ENCODE measurements at places on chromosomes 6 and 20.

DNA sequence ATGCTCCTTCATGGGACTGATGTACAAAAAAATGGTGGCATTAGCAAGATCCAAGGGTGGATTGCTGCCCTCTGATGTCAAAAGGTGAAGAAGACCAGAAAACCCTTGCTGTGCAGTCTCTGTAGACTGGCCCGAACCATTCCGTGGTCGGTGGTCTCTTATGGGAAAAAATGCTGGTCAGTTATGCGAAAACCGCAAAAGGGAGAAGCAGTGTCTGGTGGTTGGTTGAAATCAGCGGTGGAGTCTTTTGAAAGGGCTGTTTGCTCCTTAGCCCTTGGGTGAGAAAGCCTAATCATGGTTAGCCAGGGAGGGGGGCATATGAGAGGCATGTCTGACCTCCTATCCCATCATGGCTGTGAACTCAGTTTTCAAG, 108.1 kb downstream of the DTNBP1 start:
- no peak for DNase-seq

- DNase-seq, result no peak
Observed at GRCh38 chr6:135535989-135536414, 38.5 kb upstream of the AHI1 start.

DNA sequence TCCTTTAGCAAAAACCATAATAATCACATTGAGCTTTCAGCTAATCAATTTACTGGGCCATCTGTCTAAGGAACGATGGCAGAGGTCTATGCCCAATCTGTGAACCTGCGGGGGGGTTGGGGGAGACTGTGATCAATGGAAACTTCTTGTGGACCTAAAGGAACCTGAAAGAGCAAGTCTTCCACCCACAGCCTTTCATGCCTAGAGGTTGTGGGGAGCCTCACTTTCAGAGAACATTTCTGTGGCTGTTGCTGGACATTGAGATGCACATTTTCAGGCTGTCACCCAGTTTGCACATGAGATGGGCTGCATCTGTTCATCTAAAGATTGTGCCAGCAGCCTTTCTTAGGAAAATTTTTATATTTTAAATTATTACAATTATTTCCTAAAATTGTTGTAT, 310.0 kb upstream of the SPTLC3 start:
- no peak for DNase-seq

DNA sequence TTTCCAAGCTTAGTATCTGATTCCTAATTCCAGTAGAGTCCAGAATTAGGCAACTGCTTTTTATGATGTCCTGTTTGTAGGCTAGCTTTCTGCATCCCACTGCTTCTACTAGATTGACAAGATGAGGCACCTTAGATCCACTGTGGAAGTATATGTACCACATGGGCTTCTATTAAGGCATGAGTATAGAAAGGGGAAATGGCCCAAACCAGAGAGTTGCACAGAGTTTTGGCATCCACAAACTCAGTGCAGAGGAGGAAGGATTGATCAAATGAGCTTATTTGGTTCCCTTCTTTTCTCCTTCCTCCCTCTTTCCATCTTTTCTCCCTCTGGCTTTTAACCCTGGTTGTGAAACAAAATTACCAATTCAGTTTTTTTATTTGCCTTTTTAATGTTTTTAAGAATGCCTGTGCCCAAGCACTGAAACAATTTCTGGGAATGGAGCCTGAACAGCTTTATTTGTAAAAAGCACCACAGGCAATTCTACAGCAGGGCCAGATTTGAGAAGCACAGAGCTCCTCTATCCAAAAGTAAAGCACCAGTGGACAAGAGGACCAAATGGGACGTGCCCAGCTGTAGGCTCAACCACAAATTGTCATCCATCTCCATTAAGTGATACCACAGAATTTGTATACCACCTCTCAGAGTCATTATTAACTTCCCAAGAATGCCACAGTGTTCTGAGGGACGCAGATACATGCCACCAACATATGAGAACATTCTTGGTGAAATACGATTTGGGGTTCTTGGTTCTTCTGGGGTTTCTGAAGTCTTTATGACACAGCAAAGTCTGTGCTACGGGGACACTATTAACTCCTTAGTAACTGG, 969.1 kb downstream of the KIF16B start:
- DNase-seq, result no peak

DNA sequence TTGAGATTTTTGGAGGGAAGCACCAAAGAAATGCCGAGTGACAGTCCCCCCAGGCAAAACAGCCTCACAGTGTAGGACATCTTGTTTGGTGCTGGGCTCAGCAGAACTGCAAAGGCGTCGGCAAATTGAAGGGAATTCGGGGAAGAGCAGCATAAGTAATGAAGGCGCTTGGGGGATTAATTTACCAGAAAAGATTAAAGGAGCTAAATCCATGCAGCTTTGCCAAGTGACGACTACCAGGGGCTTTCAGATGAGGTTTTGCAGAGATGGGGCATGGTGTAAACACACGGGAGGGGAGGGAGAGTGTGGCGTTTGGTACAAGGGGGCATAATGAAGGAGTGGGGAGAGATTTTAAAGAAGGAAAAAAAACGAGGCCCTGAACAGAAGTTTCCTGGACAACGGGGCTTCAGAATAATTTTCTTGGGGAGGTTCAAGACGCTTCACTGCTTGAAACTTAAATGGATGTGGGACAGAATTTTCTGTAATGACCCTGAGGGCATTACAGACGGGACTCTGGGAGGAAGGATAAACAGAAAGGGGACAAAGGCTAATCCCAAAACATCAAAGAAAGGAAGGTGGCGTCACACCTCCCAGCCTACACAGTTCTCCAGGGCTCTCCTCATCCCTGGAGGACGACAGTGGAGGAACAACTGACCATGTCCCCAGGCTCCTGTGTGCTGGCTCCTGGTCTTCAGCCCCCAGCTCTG, 45.4 kb upstream of the CDH22 start:
- no peak for DNase-seq

GRCh38 chr6:169813969-169814368, 62.5 kb downstream of the ERMARD start:
- DNase-seq, result no peak

GRCh38 chr20:4836473-4836872, 114.8 kb downstream of the PRND start:
- no peak for DNase-seq

DNA sequence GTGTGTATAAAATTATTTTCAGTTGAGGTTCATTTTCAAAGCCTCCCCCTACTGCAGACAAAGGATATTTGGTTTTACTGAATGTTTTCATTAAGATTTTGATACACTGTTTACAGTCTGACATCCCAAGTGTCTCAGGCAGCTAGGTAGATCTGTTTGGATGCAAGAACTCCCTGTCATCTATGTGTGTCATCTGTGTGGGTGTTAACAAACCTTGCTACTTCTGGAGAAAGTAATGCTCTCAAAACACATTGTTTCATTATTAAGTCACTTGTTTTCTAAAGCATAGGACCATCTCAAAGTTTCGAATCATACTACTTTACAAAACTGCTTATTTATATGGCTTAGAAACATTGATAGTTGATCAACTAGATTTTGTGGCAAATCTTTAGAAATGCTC, 114.5 kb upstream of the TMEM170B start:
- no peak for DNase-seq

DNA sequence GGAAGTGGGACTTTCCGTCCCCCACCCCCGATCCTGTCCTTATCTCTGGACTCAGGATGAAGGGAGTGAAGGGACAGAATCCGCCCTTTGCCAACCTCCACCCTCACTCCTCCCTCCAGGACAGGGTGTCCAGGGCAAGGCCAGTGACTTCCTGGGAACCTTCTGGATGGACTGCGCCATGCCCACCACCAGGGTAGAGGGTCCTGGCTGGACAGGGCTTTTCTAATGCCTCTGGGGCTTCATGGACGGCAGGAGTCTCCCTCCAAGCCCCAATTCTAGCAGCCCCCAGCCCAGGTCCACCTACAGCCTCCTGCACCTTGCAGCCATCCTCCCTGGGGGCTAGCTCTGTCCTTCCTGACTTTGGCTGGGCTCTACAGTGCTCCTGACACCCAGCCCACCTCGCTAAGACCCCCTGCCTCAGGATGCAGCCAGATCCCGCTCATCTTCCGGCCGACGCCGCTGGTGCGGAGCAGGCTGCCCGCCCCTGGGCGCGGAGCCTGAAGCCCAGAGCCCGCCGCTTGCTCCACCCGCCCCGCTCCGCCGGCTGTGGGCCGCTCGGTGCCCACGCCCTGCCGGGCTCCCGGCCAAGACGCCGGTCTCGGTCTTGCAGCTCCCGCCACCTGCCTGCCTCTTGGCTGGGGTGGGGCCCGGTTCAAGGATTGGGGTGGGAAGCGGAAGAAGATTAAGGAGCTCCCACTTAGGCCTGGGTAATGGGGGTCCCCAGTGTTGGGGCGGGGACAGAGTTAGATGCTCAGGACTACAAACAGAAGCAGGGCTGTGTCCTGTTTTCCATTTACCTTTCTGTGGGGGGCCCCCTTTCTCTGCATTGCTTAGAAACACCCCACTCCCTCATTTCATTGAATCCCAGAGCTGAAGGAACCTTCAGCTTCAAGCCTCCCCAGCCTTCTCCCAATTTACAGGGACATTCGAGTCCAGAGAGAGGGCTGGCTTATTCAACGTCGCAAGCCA, 72.8 kb downstream of the MDGA1 start:
- no peak for DNase-seq

- DNase-seq, result no peak
Observed at GRCh38 chr6:3247255-3248146, 11.2 kb upstream of the PSMG4 start.

- no peak for DNase-seq
Observed at GRCh38 chr6:116529466-116530290, 15.8 kb downstream of the TRAPPC3L start.

GRCh38 chr20:48102931-48103660, 317.8 kb upstream of the SULF2 start:
- no peak for DNase-seq

DNA sequence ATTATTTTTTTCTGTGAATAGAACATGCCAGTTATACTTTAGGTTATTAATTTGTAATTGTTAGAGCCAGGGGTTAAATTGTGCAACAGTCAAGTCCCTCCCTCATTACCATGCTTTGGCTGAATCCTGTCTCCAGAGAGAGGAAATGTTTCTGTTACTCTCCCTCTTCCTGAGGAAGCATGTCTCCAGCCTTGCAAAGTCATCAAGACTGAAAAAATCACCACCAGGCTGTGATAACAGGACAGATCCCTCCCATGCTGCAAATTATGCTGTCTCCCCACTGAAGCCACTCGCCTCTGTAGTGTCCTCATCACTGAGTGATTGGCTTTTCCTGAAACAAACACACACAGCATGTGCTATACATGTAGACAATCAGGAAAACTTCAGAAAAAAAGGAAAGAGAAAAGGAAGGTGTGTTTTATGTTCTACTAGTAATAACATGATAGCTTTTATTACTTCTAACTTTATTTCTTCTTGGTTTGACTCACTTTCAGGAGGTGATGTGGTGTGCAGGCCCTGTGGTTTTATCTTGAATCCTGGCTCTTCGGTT, 290.0 kb upstream of the JAG1 start:
- no peak for DNase-seq

GRCh38 chr6:42028234-42029061, 21.9 kb upstream of the TAF8 start:
- no peak for DNase-seq

DNA sequence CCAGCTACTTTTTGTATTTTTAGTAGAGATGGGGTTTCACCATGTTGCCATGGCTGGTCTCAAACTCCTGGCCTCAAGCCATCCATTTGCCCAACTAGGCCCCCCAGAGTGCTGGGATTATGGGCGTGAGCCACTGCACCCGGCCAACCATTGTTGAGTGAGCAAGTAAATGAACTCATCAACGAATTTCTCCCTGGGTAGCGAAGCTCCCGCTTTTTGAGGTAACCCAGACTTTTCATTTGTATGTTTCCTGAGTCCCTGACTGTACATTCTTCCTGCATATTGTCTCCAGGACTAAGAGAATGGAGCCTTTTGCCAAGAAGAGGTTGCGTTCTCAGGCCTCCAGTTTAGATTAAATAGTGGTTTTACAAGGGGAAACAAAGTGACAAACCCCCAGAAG, 36.4 kb downstream of the RIPOR3 start:
- DNase-seq, result no peak

DNA sequence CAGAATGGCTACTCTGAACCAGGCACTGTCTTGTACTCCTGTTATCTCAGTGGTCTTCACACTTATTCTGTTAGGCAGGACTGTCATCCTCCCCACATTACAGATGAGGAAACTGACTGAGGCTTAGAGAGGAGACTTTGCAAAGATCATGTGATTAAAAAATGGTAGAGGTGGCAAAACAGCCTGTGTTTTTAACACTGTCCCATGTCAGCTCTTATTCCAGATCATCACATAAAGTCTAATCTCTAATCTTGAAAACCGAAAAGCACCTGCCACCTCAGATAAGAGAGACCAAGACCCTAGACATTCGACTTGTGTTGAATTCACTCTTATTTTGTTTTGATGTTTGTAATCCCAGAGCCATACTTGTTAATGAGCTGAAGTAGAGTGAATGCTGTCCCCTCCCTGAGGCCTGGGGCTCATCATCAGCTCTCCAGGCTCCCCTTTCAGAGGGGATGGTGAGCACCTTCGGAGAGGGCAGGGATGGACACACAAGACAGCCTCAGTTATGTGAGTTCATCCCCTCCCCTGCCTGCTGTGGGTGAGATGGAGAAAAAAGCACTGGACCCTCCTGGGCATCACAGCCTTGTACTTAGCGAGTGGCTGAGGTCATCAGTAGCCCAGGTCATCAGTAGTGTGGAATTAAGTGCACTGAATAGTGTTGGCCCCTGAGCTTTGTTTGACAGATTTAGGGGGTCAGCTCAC, 30.6 kb downstream of the MTHFD1L start:
- DNase-seq, result no peak

DNA sequence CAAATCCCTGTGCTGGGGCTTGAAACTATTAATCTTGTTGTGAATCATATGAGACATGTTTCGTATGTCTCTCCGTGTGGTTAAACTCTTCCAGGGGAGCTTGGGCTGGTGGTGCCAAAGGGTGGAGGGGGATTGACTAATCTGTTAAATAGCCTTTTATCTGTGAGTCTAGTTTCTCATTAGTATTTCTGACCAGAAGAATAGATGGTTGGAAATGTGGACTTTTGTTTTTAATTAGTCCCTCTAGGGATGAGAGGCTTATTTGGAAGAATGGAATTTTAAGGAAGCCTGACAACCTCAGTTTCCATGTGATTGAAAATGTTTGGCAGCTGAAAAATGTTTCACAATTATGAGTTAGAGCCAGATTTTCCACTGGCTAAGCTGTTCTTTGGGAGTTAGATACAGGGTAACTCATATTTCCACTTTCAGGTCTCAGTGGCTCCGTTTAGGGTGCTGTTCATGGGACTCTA, 117.3 kb downstream of the BCKDHB start:
- DNase-seq, result no peak

Measured in stimulated activated naive CD4-positive, alpha-beta T cell treated with Interleukin-2 at 50 U/mL for 16 hours (primary cell).